ENCODE measurements at places on chromosomes 1 and 21. TPM values are rescaled to one million over a fixed set of nuclear protein-coding genes. Genes with fewer than 3 reads are reported as not detected.

MARK1 gene
- total RNA-seq: 0.72 TPM

KHDRBS1 gene
- total RNA-seq: 53.9 TPM

LCE3C gene
- total RNA-seq: not detected

OR2M3 gene
- not detected for total RNA-seq

EXTL2 gene
- 42.1 TPM for total RNA-seq

CLCN6 gene
- total RNA-seq: 22.4 TPM

PRELP gene
- total RNA-seq: 0.29 TPM

SLAMF9 gene
- total RNA-seq: not detected

FMN2 gene
- 11.2 TPM for total RNA-seq

PER3 gene
- 24.2 TPM for total RNA-seq

GPR161 gene
- 13.8 TPM for total RNA-seq
